ENCODE measurements at places on chromosomes 2 and 18. TPM values are rescaled to one million over a fixed set of nuclear protein-coding genes. Genes with fewer than 3 reads are reported as not detected.

TUBA4A gene
- 14.3 TPM for total RNA-seq

HMSD gene
- not detected for total RNA-seq

OTX1 gene
- total RNA-seq, result 0.25 TPM

OTOS gene
- total RNA-seq, result not detected

GRCh38 chr18:54192415-54192814 is 32.1 kb downstream of the MBD2 start:
- no peak for DNase-seq

DNA sequence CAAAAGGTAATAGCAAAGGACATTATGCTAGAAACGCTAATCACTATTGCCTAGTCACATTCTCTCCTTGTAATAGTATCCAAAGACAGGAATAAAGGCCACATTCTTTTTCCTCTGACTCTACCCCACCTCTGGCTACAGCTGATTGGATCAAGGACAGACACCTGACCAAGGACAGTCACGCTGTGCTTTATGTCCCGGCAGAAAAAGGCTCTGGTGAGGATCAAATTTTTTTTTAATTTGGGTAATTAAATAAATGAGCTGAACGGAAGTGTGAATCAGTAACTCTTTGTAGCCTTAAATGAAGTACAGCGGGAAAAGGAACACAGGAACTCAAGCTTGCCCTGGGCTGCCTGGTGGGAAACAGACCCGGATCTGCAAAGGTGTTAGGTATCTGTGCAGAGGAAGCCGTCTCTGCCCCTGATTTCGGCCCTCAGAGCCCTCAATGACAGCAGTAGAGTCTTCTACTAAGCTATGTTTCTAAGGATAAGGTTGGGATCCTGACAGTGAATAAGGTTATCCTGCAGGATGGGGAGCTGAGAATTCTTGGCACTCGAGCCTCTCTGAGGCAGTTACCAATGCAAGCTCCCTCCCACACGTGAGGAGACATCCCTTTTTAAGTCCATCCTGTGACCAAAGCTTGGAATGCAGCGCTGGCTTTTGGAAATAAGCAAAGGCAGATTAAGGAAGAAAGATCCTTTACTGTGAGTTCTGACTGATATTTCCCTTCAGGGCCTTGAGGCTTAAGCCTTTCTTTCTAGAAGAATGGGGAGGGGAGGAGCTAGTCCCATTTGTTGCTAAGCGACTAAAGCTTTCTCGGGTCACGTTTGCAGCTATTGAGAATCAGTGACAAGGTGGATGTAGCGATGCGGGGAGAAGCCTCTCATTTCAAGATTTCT is 37.8 kb upstream of the IKZF2 start:
- peak; percentile 62 for DNase-seq

GRCh38 chr2:45265336-45265735 is 256.1 kb upstream of the SIX2 start:
- no peak for DNase-seq

- peak; percentile 41 for DNase-seq
These were observed 32.6 kb downstream of the PPP1R1C start for GRCh38 chr2:182018218-182018617.

GRCh38 chr2:15908371-15908770 is 32.0 kb upstream of the MYCN start:
- DNase-seq, result no peak

GRCh38 chr2:31967790-31968189 is 43.0 kb downstream of the MEMO1 start:
- DNase-seq, result no peak

GRCh38 chr18:59876310-59876626 is 23.5 kb upstream of the PMAIP1 start:
- DNase-seq, result no peak

DNA sequence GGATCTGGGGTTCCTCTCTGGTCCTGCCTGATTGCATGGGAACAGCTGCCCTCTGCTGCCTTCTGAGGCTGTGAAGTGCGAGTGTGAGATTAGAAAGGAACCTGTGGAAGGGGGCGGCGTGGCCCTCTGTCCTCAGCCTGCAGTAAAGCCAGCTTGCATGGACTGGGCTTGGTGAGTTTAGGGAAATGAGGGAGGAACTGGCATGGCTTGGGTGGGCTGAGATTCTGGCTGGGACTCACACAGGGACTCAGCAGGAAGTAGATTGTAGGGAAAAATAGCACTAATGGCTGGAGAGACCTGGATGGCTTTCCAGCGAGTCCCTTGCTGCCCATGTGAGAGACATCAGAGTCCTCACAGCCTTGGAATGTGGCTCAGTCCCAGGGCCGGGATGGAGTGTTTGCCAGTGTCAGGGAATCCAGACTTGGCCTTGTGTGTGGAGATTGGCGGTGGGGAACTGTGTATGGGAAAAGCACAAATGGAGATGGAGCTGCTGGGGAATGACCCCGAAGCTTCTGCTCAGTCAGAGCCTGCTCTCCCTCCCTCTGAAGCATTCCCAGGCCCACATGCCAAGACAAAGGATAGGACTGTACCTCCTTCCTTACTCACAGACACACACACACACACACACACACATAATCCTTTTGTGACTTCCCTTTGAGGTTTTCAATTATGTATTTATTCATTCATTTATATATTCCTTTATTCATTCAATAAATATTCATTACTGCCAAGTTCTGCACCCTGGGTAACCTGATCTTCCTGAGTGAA is 115.4 kb downstream of the ACAA2 start:
- peak; percentile 61 for DNase-seq

GRCh38 chr2:39715822-39716221 is 50.1 kb downstream of the TMEM178A start:
- no peak for DNase-seq

GRCh38 chr2:122636097-122636496 is 880.6 kb downstream of the TSN start:
- DNase-seq, result peak; percentile 66

GRCh38 chr18:7601246-7601615 is 34.1 kb downstream of the PTPRM start:
- peak; percentile 48 for DNase-seq

DNA sequence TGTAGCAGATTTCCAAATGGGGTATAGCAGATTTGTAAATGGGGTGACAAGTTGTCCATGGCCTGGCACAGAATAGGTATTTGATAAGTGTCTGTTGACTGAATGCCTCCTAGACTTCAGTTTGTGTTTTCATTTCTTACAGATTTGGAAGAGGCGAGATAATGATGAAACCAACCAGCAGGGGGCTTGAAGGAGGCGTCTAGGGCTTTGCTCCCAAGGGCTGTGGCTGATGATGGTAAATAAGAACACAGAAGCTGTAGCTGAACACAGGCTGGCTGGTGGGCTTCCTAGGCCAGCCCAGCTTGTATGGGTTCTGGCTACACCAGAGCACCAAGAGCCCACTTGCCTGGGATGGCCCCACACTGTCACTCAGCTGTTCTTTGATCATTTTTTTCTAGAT is 19.4 kb downstream of the SFTPB start:
- DNase-seq, result peak; percentile 80

GRCh38 chr2:207219676-207220501 is 54.1 kb upstream of the KLF7 start:
- DNase-seq, result peak; percentile 90

GRCh38 chr2:133937669-133938068 is 316.2 kb upstream of the MGAT5 start:
- no peak for DNase-seq

Data from GM23248 (cell line).